ENCODE measurements at places on chromosomes 12 and 14.

DNA sequence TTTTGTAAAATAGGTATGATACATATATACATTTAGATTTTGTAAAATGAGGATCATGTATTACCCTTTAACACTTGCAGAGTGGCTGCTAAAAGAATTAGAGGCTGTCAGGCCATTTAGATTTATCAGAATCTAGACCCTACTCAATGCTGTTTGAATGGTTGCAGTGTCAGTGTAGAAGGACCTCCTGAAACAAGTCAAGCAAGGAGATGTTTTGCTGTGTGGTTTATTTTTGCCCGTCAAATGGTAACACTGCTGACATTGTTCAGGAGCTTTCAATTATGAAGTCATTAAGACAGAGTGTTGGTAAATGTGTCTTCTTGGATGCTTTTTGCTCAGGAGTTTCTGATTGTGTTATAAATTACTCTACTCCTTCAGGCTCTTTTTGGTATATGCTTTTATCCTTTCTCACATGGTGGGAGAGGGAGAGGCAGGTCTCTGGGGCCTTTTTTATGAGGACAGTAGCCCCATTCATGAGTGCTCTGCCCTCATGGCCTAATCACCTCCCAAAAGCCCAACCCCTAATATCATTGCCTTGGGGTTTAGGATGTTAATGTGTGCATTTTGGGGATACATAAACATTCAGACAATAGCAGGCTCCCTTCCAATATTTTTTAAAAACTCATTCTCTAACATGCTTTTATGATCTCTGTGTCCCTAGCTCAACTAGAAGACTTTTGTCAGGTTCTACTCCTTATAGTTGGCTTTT is 16.5 kb downstream of the EID3 start:
- no peak for DNase-seq

- DNase-seq = no peak
Measured at GRCh38 chr12:3445119-3445978, 45.7 kb upstream of the PRMT8 start.

- no peak for DNase-seq
Measured at GRCh38 chr14:76271041-76271755, 104.7 kb upstream of the ESRRB start.

DNA sequence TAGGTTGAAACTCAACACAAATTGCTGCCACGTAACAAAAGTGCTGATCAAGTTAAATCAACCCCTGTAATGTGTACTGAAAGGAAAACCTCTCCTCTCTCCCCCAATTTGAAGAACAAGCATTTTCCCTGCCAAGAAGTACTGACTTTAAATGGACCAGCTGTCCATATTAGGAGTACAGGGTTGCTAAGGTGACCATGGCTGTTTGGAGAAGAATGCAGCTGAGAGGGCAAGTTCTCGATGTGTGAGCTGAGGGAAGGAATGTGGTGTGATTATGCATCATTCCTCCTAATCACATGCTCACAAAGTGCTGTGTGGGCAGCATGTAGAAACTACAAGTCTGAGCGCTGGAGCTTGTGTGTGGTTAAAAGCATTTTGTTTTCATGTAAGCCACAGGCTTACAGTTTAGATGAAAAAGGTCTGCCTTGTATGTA is 50.9 kb upstream of the CCT2 start:
- peak; percentile 68 for DNase-seq

DNA sequence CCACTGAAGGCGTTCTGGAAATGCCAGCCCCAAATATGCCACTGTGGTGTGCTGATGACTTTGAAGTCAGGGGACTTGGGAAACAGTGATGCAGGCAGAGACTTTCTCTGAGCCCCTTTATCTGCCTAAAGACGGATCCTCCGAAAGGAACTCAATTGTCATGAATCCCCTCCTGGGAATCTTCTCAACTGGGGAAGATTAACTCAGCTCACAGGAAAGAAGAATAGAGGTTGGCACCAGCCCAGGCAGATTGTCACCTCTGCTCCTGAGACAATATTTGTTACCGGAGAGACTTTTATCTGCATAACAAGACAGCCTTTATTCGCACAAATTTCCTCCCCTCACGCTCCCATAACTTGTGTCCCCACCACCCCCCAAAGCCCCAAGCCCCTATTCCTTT is 414.4 kb downstream of the FUT8 start:
- no peak for DNase-seq

DNA sequence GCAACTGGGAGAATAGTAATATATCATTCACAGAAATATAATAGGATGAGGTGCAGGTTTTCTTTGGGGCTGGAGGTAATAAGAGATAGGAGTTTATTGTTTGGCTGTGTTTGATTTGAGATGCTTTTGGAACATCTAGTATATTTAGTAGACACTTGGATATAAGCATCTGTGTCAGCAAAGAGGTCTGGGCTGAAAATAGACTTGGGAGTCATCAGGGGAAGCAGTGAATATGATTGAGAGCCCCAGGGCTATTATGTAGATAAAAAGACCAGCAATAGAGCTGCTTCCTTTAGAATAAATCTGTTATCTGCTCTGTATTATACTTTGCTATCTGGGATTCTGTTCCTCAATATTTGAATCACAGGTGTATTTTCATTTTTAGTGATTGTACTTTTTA is 36.6 kb downstream of the SPATA7 start:
- no peak for DNase-seq

- no peak for DNase-seq
Measured at GRCh38 chr12:107735763-107736162, 25.2 kb downstream of the PRDM4 start.

GRCh38 chr14:59132796-59133494 is 55.5 kb upstream of the DAAM1 start:
- DNase-seq = no peak

GRCh38 chr12:22535478-22535877 is 8.9 kb downstream of the C2CD5 start:
- DNase-seq = no peak

GRCh38 chr12:103626498-103626897 is 39.4 kb downstream of the STAB2 start:
- DNase-seq = no peak

DNA sequence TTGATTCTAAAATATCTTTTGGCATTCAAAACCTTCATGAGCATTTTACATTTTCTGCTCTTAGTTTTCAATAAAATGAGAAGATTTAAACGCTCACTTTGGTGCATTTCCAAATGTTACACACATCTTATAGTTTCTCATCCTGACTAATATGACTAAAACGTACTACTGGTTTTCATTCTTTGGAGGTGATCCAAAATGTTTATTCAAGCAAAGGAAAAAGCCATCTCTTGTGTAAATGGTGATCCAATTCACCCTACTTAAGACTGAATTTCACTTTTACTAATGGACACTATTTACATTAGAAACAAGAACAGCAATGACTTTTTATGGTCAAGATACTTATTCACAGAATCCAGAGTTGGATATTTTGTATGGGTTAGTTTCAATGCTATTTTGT is 86.6 kb downstream of the KITLG start:
- DNase-seq = no peak

GRCh38 chr12:47378907-47379306 is 299.1 kb upstream of the AMIGO2 start:
- no peak for DNase-seq

GRCh38 chr12:79331870-79332269 is 358.9 kb downstream of the PAWR start:
- no peak for DNase-seq

- DNase-seq = no peak
Measured at GRCh38 chr12:31440134-31440533, 114.2 kb upstream of the SINHCAF start.

DNA sequence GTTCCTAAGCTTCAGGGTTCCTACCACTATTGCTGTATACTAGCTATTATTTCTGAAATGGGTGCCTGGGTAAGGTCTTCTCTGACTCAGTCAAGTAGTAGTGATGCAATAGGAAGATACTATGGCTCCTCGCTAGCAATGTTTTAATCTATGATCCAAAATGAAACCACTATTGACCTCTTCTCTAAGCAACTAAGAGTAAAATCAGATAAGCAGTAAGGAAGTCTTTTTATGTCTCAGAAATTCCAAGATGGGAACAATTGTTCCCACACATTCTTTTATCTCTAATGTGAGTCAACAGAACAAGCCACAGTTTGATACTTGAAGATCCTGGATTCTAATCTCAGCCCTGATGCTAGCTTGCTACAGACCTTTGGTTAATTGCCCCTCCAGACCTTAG is 45.1 kb downstream of the AREL1 start:
- DNase-seq = no peak

DNA sequence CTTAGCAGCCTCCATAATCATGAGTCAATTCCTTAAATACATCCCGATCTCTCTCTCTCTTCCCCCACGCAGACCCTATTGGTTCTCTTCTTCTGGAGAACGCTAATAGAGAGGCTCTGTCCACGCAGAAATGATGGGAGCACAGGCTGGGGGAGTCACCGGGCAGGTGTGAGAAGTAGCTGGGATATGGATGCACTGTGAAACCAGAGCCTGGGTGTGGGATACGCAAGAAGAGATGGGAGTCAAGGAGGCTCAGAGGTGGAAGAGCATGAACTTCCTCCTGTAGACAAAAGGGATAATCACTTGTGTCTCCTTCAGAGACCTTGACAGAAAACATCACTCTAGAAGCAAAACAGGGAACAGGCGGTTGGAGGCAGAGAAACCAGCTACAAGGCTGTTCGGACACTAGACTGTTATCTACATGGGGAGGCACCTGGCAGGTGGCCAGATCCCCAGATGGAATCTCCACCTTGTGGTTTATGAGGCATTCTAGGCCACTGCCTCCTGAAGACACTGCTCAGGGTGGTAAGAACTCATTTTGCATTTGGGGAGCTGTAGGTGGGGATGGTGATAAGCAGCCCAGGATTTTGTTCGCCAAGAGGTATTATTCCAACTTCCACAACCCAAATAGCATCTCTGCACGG is 7.2 kb upstream of the SELPLG start:
- DNase-seq = no peak

GRCh38 chr12:1587927-1588574 is 6.3 kb downstream of the FBXL14 start:
- DNase-seq = no peak

- DNase-seq = no peak
Measured at GRCh38 chr12:69898236-69898635, 73.2 kb downstream of the MYRFL start.

GRCh38 chr14:95362138-95362494 is 42.4 kb upstream of the CLMN start:
- DNase-seq = no peak

DNA sequence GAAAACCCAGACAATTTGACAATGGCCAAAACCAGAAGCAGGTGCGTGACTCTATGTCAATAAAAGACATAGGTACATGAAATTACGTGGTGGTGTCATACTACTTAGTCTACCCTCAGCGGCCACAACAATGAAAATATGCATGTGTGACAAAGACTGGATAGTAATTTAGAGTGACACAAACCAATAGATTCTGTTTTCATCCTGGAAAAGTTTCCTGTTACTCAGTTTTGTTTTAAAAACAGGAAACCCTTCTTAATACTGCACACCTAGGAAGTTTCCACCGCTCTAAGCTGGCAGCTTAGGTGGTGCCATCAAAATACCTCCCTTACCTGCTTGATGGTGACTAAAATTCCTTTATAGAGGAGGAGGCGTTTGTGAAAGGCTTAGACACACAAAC is 15.1 kb downstream of the POU6F1 start:
- DNase-seq = no peak

GRCh38 chr14:65847075-65847847 is 434.7 kb downstream of the FUT8 start:
- DNase-seq = no peak

- no peak for DNase-seq
Measured at GRCh38 chr12:90585640-90586304, 369.2 kb downstream of the CCER1 start.

DNA sequence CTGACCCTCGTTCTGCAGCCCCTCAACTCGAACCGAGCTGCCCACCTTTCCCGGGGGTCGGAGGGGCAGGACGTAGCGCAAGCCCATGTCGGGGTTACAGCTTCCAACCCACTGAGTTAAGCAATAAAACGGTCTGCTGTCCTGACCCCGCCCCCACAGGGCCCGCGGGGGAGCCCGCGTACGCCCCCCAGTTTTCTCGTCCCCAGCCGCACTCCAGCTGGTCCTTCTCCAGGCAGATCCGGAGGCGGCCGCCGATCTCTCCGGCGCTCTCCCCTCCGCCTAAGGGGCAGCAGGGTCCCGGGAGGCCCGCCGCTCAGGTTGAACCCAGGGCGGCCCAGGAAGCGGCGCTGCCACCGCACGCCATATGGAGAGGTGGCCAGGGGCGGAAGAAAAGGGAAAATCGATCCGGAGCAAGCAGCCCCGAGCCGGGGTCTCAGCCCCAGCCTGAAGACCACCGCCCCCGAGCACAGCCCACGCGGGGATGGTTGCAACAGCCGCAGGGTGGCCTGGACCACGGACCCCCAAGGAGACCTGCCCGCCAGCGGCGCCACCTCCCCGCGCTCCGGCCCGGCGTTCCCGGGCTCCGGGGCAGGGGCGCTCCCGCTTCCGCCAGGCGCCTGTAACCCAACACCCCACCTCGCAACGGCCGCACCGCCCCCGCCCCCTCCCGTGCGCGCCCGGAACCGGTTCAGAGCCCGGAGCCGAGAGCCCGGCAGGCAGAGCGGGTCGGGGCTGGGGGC is 760 bp downstream of the ACTN1 start:
- no peak for DNase-seq

DNA sequence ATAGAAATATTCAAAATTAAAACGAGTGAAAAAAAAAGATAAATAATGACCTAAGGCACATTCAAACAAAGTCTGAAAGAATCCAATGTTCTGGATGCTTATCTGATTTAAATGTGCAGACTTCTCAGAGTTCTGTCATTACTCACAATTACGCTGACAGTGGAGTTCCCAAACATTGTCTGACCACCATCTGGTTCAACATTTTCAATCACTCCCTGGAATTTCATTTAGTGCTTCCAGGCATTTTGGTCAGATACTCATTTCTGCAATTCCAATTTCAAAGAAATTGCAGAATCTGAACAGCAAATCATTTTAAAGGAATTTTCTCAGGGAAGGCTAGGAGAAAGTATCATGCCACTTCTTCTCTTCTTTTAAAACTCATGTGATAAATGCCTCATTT is 398.2 kb upstream of the PDE3A start:
- DNase-seq = no peak

- no peak for DNase-seq
Measured at GRCh38 chr14:97066068-97066899, 269.1 kb downstream of the VRK1 start.

DNA sequence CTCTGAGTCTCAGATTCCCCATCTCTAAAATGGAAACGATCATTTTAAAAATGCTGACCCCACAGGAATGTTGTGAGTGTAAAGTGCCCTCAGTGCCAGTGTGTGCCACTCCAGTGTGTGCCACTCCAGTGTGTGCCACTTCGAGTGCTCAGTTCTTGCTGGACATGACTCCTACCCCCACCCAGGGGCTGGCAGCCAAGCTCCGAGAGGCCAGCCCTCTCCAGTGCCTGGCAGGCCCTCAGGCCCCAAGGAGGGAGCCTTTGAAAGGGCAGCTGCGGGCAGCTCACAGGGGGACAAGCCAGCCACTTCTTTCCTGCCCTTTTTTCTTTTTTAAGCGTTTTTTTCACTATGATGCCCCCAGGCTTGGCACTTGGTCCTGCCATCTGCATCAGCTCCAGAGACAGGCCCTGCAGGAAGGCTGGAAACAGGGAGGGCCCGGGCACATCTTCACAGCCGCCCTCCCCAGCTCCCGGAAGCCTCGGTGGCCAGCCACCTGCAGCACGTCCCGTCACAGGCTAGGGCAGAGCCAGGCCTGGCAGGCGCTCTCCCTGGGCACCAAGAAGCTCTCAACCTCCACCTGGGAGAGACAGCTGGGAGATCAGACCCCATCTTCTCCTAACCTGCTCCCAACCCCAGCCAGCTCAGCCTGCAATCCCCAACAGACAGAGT is 29.8 kb downstream of the NCOR2 start:
- DNase-seq = no peak
